Stimulated activated CD8-positive, alpha-beta memory T cell treated with anti-CD3 and anti-CD28 coated beads, Interleukin-7, amount 100 ng/mL, for 1 hour (primary cell): ENCODE measurements at places on chromosomes 7 and 10.

DNA sequence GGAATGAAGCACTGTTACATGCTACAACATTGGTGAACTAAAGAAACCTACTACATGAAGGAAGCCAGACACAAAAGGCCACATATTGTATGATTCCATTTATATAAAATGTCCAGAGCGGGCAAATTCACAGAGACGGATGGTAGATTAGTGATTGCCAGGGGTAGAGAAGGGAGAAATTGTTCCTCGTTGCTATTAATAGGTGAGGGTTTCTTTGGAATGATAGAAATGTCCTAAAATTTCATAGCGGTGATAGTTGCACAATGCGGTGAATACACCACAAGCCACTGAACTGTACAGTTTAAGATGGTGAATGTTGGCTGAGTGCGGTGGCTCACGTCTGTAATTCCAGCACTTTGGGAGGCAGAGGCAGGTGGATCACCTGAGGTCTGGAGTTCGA, 29.0 kb downstream of the DENND2A start:
- no peak for DNase-seq

GRCh38 chr7:92228100-92228499, 17.6 kb downstream of the KRIT1 start:
- DNase-seq, result no peak

- DNase-seq, result no peak
Observed at GRCh38 chr7:92754919-92755581, 81.3 kb downstream of the CDK6 start.

DNA sequence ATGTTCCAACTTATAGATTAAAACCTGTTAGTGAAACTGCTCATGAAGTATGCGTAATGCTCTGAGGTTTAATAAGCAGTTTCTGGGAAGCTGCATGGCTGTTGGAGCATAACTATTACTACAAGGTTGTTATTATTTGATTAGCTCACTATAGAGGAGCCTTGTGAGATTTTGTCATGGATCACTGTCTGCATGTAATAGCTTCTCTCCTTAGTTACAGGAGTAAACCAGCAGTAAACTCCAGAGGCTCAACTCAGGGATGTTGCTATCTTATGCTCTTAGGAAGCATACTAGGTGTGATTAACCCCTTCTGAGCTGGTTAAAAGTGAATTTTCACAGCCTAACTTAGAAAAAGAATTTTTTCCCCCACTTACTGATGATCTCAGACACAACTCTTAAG, 63.6 kb upstream of the IFRD1 start:
- no peak for DNase-seq

GRCh38 chr7:36192053-36192824, 39.2 kb downstream of the EEPD1 start:
- no peak for DNase-seq

- no peak for DNase-seq
Observed at GRCh38 chr10:51656503-51656902, 42.9 kb downstream of the CSTF2T start.

GRCh38 chr10:126060261-126060931, 164.0 kb downstream of the FANK1 start:
- no peak for DNase-seq

GRCh38 chr7:47738563-47739166, 156.8 kb upstream of the TNS3 start:
- no peak for DNase-seq

GRCh38 chr7:24800073-24800472, 42.8 kb upstream of the GSDME start:
- DNase-seq, result no peak

DNA sequence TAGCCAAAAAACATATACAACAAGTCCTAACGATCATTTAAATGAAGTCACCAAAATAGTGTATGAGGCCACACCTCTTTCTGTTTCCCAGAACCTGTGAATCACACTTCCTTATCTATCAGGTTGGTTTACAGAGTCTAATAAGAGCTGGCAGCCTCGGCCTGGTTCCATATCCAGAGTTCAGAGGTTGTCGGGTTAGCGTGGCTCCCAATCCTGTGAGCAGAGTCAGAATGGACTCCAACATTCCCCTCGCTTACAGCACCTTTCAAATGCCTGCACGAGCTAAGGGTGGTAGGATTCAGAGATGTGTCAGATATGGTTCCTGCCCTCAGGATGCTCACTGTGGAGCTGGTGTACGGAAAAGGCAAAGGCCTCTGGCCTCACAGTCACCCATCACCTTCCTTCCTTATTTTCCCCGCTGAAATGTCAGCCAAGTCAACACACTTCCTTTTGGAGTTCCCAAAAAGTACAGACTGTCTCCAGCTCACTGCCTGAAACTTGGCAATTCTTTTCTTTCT, 6.0 kb downstream of the IL15RA start:
- DNase-seq, result no peak

GRCh38 chr10:11242443-11243387, 225.0 kb downstream of the CELF2 start:
- DNase-seq, result no peak

- DNase-seq, result no peak
Observed at GRCh38 chr7:82740246-82740848, 296.8 kb upstream of the CACNA2D1 start.

- DNase-seq, result no peak
Observed at GRCh38 chr10:49620286-49620810, 6.5 kb downstream of the CHAT start.

DNA sequence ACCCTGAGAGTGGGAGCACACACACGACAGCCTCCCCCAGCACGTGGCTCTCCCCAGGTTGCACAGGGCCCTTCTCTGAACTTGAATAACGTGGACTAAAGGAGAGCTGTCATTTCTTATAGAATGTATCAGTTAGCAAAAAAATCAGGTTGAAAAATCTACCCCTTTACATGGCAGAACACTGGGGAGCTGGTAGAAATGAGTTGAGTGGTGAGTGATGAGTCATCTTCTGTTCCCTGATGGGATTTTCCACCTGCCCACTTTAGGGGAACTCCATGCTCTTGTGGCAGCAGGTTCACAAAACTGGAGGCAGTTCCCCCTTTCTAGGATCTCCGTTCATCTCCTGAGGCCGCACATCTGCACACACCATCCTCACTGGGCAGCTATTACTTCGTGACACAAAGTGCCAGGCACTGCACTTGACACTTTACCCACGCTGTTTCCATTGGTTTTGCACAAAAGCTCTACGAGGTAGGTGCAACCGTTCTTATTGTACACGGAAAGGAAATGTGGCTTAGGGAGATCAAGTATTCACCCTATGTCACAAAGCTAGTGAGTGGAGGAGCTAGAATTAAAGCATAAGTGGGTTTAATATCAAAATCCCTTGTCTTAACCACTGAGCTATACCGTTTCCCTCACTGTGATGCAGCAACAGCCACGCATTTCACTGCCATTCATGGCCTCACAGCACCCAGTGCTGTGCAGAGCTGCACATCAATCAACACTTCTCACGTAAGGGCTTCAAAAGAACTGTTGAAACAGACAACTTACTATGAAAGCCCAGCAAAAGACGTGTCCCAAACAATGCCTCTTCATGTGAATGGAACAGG, 80.2 kb downstream of the RNF216 start:
- DNase-seq, result peak; percentile 34

GRCh38 chr7:100555701-100556100, 16.7 kb downstream of the AGFG2 start:
- no peak for DNase-seq

DNA sequence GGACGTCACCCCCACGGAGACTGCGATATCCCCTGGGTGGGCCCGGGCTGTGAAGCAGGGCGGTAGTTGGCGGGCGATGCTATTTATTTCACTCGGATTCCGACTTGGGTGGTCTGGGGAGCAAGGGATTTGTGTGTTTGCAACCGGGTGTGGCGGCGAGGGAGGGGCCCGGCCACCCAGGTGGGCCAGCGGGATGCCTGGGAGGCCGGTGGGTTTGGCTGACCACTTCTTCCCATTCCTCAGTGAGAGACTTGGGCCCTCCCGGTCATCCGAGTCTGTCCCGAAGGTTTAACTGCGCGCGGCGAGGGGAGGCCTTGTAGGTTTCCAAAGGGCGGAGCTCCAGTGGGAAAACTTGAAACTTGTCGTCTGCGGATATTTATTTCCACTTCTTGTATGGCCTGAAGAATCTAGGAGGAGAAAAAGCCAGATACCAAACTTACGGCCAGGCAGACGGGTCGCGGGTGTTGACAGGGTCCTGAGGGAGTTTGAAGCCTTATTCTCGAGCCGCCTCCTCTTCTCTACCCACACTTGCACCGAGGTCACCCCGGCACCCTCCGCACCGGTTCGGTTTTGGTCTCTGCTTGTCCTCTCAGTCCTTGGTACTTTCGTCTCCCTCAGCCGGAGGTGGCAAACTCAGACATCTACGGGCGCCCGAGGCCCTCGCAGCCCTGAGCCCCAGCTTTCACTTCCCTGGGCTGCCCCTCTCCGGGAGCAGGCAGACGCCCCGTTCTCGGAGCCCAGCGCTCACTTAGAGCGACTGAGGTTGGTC, 17.9 kb downstream of the ZNF316 start:
- no peak for DNase-seq

GRCh38 chr10:71244431-71245419, 32.4 kb downstream of the UNC5B start:
- DNase-seq, result no peak

DNA sequence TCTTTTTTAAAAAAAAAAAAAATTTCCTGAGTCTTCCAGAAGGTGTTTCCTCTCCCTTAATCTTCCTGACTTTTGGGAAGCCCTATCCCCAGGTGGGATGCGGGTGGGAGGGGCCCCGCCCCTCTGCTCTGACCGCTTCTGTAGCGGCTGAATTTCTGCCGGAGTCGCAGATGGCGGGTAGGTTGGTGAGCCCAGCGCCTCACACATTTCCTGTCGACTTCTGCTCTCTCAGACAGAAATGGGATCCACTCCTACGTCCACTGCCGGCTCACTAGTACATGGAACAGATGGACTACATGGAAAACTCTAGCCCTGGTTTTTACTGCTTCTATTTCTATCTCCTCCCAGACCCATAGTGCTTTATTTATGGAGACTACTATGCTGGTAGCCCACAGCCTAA, 90.9 kb downstream of the NEUROD6 start:
- no peak for DNase-seq

- no peak for DNase-seq
Observed at GRCh38 chr10:99435986-99436638, 5.7 kb upstream of the GOT1 start.

- no peak for DNase-seq
Observed at GRCh38 chr10:86958116-86958900, at the start of gene SNCG. Gene SNCG (plus strand): TSS chr10:86958599. CDS start chr10:86958698, 99 bp downstream.

DNA sequence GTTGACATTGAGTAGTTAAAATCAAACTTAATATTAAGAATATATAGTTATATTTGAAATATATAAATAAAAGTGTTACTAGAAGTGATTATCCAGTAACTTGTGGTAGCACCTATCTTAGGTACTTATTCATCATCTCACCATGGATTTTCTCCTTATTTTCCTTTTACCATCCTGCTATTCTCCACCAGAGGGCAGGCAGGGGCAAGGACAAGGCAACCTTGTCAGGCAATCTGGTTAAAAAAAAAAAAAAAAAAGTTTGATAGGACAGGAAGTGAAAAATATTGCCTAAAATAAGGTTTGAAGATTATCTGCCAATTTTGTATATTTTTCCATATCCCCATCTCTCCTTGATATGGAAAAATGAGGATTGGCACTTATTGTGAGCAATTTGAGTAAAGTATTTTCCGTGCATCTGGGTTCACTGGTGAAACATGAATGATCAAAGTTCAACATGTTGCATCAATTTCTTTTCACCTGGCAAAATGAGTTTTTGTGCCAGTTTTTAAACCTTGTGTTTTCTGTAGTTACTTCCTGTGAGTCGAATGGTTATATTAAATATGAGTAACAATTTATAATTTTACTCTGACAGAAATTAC, 256.7 kb downstream of the AGMO start:
- DNase-seq, result no peak

DNA sequence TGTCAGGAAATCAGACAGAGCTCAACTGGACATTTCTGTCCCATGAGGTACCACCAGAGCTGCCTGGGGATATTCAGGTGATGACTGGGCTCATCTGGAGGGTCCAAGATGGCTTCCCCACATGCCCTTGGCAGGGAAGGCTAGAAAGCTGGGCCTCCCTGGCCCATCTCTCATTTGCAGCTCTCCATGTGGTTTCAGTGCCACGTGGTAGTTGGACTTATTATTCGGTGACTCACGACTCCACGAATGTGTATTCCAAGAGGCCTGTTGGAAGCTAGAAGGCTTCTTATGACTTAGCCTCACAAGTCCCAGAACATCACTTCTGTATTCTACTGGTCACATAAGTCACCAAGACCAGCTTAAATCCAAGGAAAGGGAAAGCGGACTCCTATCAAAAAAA, 22.8 kb downstream of the NSMCE4A start:
- no peak for DNase-seq

GRCh38 chr7:35501681-35502080, 193.3 kb downstream of the HERPUD2 start:
- no peak for DNase-seq
